Fibroblast of skin of abdomen (primary cell): ENCODE measurements at places on chromosomes 2 and 18.

GRCh38 chr2:28354920-28355520 lies 37.6 kb upstream of the FOSL2 start:
- no peak for DNase-seq

DNA sequence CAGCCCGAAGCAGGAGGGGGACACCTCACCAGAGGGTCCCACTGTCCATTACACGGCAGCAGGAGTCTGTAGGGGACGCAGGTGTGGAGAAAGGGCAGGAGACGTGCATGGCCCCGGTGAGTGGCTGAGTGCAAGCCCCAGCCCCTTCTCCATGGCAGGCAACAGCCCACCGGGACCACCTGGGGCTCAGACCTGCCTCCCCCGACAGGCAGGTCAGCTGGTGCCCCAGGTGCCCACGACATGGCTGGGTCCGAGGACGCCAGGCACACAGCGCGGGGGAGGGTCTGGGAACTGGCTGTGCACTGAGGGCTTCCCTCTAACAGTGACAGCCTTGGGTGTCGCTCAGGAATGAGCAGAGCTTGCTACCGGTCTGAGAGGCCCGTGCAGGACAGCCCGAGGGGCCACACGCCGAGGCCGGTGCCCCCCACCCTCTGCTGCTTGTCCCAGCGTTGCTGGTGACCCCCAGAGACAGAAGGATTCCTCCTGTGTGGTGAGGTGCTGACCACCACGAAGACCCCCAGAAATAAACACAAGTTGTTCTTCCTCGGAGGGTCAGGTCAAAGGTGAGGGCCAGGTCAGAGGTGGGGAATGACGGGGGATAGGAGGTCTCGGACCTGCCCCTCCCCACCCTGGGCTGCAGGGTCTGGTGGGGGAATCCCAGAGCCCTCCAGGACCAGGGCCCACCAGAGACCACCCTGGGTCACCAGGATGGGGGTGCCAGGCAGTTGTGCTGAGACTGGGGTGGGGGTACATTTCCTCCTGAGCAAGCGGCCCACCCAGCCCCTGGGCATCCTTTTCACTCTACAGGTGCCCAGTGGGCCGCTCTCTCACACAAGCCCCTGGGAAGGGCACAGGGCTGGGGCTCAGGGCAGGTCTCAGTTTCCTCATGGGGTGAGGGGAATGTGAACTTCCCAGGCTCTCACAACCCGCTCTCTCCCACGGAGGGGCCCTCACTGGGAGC lies 50.6 kb downstream of the SLC66A2 start:
- DNase-seq: no peak

GRCh38 chr2:112295407-112296078 lies 20.1 kb downstream of the ZC3H6 start:
- DNase-seq: no peak

DNA sequence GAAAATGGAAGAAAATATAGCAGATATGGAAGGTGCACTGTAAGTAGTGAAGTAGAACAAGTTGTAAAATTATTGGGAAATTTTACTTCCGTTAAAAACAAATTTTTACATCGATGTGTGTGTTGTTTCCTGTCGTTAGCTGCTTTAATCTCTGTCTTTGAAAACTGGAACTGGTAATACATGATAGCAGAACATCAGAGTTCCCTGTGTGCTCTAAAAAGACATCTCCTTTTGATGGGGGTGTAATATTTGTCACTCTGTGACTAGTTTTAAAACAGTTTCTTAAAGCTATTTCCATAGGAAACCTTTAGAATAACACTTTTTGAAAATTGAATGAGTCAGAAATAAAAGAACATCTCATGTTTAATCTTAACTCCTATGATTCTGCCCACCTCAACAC lies 43.5 kb downstream of the COX7A2L start:
- no peak for DNase-seq

DNA sequence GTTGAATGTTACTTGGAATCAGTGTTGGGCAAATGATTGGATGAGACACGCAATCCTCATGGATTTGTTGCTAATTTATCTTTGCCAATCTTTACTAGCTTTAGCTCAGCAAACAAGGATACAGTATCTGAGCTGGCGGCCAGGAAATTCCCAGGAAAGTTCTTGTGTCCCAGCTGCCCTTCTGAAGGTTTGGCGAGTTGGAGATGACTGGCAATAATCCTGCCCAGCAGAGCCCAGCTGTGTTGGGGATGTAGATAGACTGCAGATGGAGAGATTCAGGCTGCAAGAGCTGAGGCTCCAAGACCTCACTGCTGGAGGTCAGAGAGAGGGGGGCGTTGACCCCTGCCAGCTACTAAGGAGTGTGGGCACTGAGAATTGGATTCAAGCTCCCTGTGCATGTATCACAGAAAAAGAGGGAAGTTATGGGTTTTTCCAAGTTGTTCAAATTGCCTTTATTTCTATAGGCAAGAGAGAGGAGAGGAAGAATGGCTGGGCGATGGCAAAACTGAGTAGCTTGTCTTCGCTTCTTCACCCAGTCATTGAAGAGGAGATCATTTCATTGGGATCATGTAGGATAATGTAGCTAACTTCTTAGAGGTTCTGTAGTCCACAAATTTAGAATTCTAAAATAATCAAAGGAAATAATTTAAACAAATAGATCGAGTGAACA lies 506.8 kb upstream of the LRATD1 start:
- no peak for DNase-seq
